GM19239 (cell line): ENCODE measurements at places on chromosomes 11 and 22.

GRCh38 chr11:76742902-76743301 is 40.3 kb upstream of the TSKU start:
- DNase-seq, result no peak

DNA sequence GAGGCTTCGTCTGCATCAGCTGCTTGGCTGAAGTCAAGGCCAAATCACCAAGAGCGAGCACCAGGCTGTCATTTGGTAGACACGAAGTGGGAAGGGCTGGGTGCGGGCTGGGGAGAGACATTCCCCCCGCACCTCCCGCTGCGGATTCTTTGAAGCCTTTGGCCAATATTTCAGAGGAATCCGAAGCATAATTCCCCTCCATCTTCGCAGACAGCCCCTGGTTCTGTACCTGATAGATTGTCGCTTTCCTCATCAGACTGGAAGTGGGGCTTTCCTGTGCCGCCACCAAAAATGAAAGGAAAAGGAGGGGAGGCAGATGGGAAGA is 15.3 kb downstream of the BLID start:
- DNase-seq, result no peak

DNA sequence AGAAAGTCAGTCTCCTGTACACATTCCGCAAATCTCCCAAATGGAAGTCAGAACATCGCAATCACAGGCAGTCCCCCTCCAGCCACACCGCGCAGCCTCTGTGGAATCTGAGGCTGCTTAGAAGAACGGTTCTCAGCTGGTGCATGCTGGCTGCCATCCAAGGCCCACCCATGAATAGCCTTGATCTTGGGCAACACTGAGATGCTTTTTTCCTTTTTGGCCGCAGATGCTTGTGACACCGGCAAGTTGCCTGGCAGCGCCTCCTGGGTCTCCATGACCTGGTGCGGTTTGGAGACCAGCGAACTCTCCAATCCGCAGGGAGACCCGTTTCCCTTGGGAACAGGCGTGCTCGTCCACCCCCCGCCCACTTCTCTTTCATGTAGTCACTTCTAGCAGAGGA is 26.3 kb upstream of the PHF21B start:
- no peak for DNase-seq

DNA sequence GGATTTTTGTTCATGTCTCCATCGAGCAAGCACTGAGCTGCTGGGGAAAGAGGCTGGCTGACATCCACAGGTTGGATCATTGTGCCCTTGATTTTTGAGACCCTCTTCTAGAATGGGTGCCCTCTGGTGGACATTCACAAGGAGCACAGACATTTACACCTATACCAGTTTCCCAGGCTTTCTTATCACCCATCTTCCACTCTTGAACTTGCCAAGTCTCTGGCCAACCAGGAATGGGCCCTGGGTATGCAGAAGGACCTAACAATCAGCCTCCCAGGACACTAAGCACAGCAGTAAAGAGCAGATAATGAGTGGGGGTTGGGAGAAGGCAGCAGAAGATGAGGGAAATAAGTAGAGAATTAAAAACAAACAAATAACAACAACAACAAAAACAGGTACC is 5.7 kb upstream of the INTS4 start:
- DNase-seq, result no peak

GRCh38 chr11:46363455-46364005 is 16.3 kb downstream of the DGKZ start:
- DNase-seq, result no peak

DNA sequence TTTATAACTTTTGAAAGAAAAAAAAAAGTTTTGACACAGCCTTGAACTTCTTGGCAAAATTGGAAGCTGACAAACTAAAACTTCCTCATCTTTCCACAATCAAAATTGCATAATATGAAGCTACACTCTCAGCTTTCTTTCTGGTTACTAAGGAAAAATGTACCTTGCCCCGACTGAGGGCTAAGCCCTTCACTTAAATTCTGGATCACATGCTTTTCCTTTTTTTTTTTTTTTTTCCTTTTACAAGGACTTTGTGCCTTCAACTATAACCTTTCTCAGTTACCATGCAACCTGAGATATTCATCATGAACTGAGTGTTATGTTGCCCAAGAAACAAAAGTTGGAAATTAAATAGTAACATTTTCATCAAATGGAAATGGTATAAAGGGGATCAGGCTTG is 188.5 kb upstream of the CARD18 start:
- no peak for DNase-seq

- no peak for DNase-seq
Measured at GRCh38 chr11:10048350-10048749, 245.7 kb downstream of the SBF2 start.

DNA sequence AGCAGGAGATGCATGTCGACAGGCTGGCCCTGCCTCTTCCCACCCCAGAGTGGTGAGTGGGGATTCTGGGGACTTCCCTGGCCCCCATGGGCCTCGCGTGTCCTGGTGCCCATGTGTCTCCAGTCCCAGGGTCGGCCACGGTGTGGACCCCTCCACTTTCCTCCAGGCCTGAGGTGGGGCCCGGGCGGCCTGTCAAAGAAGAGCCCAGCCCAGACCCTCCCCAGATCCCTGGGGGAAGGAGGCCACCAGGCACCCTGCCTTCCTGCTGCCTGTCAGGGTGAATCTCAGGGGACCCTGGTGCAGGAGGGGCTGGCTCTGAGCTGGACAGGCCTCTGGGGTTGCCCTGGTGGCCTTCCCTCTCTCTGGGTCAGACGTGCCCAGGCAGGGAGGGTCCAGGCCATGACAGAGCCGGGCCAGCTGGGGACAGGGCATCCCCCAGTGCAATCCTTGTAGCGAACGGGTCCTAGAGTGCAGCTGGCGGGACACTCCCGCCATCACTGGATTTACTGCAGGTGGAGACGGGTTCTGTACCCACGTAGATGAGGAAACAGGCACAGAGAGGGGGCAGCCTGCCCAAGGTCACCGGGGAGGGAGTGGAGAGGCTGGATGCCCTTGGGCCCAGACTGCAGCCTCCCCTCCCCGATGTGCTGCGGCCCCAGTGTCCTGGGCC is 13.5 kb upstream of the MUC6 start:
- DNase-seq, result no peak

GRCh38 chr22:22061085-22062077 is 78.8 kb upstream of the TOP3B start:
- DNase-seq, result no peak

GRCh38 chr11:104967534-104968354 is 630 bp downstream of the CASP4 start:
- DNase-seq, result no peak

DNA sequence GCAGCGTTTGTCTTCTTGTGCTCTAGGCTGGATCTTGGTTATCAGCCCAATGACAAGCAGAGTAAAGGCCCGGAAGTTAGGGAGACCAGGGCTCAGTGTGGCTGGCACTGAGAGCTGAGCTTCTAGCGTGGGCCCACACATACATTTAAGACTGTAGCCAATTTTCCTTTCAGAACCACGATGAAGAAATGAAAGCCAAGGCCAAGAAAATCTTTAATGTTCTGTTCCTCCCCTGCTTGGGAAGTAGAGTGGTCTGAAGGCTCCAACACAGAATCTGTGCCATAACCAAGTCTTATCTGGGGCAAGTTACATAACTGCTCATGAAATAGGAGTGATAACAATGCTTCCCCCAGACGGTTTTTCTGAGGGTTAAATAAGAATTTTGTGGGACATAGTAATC is 4.7 kb upstream of the ST3GAL4 start:
- DNase-seq, result no peak

DNA sequence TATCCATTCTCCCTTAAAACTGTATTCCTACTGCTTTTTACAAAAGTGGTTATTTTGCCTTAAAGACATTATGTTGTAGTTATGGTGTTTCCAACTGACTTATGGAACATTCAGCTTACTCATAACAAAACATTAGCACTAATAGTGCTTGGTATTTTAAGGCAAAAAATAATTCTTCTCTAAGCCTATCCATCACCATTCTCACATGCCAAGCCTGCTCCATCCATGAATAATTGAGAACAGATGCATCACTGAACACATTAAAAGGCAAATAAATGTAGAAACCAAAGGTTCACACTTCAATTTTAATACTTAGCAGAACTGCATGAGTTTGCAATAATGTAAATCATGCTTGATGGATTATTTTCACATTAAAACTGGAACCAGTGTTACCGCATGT is 42.3 kb upstream of the DDI1 start:
- no peak for DNase-seq
